Activated T-cell treated with anti-CD3 and anti-CD28 coated beads for 24 hours (primary cell): ENCODE measurements at places on chromosomes 5 and 9.

GRCh38 chr9:137012694-137013570 is 15.1 kb downstream of the ABCA2 start:
- no peak for DNase-seq

DNA sequence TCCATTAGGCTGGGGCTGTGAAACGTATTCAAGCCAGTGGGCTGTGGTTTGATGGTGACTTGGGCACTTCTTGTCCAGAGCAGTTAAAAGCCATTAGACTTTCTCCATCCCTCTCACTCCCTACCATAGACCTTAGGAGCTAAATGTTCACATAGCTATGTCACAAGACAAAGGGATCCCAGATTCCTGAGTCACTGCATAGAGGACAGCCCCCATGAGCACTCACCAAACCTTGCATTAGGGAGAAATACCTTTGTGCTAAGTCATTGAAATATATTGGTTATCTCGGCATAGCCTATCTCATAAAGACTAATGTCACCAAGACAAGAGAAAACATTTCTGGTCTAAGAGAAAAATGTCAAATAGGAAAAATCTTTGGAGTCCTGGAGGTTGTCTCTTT is 104.3 kb downstream of the TRPM6 start:
- DNase-seq: no peak

GRCh38 chr5:55535199-55535905 is 588 bp upstream of the PLPP1 start:
- no peak for DNase-seq

DNA sequence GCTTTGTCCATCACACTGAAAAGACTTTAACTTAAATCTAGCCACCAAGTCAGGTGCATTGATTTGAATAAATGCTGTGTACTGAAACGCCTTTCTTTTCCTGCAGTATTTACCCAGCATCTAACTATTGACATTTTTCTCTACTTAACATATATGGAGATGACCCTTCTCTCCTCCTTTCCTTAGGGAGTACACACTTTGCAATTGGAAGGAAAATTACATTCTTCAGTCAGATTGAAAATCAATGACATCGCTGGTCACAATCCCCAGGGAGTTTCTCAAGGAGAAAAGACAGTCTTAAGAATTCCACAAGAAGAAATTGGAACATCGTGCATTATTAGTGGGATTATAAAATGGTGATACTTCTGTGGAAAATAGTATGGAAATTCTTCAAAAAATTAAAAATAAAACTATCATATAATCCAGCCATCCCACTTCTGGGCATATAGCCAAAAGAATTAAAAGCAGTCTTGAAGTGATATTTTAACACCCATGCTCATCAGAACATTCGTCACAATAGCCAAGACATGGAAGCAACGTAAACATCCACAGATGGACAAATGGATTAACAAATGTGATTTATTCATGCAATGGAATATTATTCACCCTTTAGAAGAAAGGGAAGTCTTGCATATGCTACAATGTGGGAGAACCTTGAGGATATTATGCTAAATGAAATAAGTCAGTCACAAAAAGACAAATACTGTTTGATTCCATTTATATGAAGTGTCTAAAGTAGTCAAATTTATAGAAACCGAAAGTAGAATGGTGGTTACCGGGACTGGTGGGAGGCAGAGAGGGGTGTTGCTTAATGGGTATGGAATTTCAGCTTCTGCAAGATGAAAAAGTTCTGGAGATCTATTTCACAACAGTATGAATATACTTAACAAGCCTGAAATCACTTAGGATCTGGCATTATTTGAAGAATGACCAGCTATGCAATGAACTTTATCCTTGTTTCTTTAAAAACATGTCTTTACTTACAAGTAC is 14.3 kb upstream of the FREM1 start:
- DNase-seq: no peak

DNA sequence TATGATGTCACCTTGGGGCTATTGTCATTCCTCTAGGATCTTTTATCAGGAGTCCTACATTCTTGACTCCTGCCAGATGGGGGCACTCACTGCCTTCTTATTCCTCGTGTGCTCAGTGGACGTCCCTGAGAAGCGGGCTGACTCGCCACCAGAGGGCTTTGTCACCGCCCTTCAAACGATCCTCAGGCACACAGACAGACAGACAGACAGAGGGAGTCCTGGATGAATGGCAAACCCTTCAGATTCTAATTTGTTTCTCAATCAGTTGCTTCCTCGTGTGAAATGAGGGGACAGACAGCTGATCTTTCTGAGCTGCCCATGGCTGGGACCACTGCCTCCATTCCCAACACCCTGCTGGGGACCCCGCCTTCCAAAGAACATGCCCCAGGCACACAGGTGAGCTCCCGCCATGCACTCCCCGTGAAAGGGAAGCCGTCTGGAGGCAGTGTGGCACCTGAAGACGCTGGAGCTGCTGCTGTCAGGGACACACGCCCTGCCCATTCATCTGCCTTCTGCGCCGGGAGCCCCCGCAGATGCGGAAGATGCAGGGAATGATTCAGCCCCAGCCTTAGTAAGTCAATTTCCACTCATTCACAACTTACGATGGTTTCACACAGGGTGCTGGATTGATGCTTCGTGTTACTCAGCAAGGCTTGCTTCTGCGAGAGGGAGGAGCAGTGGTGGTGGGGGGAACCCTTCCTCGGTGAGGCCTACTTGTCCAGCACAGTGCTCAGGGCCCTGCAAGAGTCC is 24.9 kb upstream of the SH3PXD2B start:
- peak; percentile 55 for DNase-seq

GRCh38 chr9:3879315-3879714 is 353.5 kb upstream of the RFX3 start:
- DNase-seq: no peak

DNA sequence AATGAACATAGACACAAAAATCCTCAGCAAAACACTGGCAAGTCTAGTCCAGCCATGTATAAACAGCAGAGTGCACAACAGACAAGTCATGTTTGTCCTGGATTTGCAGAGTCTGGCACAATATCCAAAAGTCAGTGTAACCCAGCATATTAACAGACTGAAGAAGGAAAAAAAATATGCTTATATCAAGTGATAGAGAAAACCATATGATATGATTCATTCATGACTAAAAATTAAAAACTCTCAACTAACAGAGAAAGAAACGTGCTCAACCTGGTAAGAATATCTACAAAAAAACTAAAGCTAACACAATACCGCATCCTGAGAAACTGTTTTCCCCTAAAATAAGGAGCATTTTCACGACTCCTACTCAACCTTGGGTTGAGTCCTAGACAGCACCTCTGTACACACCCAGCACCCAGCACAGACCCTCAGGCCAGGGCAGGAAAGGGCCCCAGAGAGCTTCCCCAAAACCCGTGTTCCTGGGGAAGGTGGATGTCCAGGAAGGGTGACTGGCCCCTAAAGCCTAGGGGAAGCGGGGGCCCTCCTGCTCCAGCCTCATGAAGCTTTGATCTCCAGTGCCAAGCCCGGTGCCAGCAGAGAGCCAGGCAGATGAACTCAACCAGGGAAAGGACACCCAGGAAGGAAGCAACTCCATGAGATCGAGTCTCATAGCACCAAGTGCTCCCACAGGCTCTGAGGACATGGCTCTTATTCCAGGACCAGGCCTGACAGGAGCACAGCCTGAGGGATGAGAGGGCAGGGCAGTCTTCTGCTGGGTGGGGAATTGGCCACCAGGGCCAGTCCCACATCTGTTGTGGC is 38.9 kb downstream of the ADAMTS2 start:
- DNase-seq: no peak
